ENCODE measurements at places on chromosomes 16 and 17. TPM values are rescaled to one million over a fixed set of nuclear protein-coding genes. Genes with fewer than 3 reads are reported as not detected.

Gene SDR42E2
- total RNA-seq = not detected

DNA sequence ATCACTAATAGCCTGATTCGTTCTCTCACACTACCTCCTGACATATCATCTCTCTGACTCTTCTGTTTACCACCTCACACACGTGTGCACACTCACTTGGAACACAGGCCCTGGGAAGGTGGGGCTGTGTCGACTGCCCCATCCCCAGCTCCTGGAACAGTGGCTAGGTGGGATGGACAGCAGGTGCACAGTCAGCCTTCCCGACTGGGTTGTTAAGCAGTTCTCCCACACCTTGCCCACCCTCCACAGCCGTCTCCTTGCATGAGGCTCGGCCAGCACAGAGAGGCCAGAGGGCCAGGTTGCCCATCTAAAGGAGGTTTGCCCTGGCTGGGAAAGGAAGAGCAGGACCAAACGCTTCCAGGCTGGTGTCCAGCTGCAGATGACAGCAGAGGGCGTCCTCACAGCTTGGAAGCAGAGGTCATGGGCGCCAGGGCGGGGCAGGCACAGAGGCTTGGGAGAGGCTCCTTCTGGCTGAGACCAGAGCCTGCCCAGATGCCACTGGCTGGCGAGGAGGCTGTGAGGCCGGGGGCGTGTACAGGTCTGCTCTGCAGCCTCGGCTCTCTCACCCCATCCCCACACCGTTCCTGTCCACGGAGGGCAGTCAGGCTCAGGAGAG, 92.8 kb downstream of the AMFR start:
- H3K27ac ChIP-seq = no peak overlapping the region
- no peak for DNase-seq
- H3K4me3 ChIP-seq = no peak overlapping the region

- peaks cover 9% of the 10 kb centered on the region for H3K36me3 ChIP-seq
- peaks cover 10% of the 10 kb centered on the region for H3K4me1 ChIP-seq
- peak within 1 kb of the TSS; percentile 61 for H3K27ac ChIP-seq
- peak; percentile 35 for DNase-seq
- H3K4me3 ChIP-seq = peak within 1 kb of the TSS; percentile 84
These were observed at the start of gene ULK2 for GRCh38 chr17:19867329-19868078. Gene ULK2, minus strand, starts transcription at chr17:19867936. Its CDS starts 519 bp downstream, at chr17:19867417.

DNA sequence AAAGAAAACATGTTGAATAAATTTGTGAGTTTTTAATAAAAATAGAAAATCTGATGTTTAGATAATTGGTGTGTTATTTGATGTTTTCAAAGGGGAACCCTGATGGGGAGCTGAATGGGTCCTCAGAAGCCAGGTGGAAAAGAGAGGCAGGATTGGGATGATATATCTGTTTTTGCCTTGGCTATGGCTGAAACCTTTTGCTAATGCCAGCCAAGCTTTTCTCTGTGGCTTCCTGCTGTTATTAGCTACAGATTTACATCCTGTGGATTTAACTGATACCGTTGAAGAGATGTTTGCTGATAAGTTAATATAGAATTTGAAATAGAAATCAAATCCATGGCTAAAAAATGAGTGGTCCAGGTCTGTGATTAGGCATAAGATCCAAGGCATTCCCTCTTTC, 4.2 kb upstream of the AATF start:
- peaks cover 3% of the 10 kb centered on the region for H3K36me3 ChIP-seq
- H3K27me3 ChIP-seq = peaks cover 72% of the 10 kb centered on the region
- no peak overlapping the region for H3K4me3 ChIP-seq
- H3K4me1 ChIP-seq = peaks cover 30% of the 10 kb centered on the region
- DNase-seq = no peak

Gene KRT33A
- total RNA-seq = not detected

DNA sequence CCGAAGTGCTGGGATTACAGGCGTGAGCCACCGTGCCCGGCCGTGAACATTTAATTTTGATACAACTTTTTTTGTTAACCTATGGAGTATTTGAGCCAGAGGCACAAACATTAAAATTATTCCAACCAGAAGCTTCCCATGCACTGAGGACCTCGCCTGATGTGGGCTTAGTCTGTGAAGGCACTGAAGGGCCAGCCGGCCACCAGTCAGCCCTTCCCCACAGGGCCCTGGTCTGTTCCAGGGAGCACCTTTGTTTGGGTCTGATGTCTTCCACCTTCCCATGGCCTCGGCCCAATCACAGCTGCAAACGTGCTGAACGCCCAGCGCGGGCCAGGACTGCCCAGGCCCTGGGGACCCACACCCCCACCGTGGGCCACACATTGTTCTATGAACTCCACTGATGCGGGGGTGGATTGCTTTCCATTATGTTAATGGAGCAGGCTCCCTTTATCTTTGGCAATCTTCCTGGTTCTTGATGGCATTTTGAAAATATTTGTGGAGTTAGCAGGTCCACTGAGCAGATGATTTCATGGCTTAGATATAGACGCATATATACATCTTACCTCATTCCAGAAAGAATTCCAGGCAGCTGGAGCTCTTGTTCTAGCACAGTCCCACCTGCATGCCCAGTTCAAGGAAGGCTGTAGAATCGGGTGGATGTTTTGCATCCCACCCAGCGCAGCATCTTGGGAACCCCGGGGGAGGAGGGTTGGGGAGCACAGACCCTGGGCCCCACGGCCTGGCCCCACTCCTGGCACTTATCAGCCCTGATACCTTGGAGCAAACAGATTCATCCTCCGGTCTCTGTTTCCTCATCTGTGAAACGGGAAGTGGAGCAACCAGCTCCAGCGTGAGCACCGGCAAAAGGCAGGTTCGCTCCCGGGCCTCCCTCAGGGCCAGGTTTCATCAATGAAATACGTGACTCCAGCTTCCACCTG, 14.5 kb downstream of the SPIRE2 start:
- H3K4me3 ChIP-seq = no peak overlapping the region
- H3K27me3 ChIP-seq = peaks cover 3% of the 10 kb centered on the region
- H3K4me1 ChIP-seq = peaks cover 3% of the 10 kb centered on the region
- no peaks in the 10 kb centered on the region for H3K36me3 ChIP-seq
- no peak overlapping the region for H3K27ac ChIP-seq

Gene SLFN14
- total RNA-seq = 0.10 TPM

- H3K27ac ChIP-seq = no peak overlapping the region
- H3K4me1 ChIP-seq = no peaks in the 10 kb centered on the region
- H3K27me3 ChIP-seq = no peaks in the 10 kb centered on the region
- no peaks in the 10 kb centered on the region for H3K36me3 ChIP-seq
- DNase-seq = no peak
These were observed 19.9 kb upstream of the OSGIN1 start for GRCh38 chr16:83932955-83933673.

DNA sequence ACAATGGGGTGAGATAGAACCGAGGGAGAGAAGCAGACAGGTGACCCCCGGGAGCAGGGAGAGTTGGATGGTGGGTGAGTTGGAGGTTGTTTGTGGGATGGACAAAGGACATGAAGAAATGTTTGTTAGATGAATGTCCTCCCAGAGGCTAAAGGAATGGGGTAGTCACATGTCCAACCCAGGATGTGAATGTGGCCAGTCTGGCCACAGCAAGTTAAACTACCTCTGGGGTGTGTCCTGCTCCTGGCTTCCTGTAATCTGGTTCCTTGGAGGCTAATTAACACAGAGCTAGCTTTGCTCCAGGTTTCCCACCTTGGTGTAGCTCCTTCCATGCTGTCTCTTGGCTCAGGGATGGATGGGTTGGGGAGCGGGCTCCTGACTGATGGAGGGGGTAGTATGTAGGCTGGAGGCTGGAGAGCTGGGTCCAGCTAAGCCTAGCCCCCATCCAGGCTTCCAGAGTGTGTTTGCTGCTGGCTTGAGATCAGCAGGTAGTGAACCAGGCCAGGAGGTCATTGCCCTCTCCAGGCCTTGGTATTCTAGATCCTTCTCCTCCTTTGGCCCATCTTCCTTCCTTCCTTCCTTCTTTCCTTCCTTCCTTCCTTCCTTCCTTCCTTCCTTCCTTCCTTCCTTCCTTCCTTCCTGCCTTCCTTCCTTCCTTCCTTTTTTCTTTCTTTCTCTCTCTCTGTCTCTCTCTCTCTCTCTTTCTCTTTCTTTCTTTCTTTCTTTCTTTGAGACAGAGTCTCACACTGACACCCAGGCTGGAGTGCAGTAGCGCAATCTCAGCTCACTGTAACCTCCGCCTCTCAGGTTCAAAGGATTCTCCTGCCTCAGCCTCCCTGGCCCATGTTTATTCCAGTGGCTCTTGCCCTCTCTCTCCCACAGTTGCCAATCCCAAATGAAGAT, 28.0 kb upstream of the UBE2G1 start:
- no peak overlapping the region for H3K27ac ChIP-seq
- H3K4me1 ChIP-seq = peaks cover 25% of the 10 kb centered on the region
- no peaks in the 10 kb centered on the region for H3K36me3 ChIP-seq

DNA sequence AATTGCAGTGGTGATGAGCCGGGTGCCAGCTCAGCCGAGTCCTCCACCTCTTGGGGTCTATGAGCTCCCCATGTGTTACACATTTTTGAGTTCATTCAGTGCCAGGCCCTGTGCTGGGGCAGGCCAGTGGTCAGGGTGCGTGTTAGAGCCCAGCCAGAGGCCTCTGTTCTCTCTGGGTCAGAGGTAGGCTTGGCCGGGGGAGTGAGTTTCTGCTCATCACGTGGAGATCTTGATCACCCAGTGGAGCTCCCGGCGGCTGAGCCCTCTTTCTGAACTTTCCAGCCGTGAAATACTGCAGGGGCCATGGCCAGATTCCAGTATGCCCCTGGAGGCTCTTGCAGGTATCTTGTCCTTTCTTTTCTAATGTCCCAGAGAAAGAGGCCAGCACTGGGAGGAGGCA, 93.0 kb downstream of the RAP1GAP2 start:
- H3K27ac ChIP-seq = no peak overlapping the region
- H3K4me1 ChIP-seq = no peaks in the 10 kb centered on the region
- H3K4me3 ChIP-seq = no peak overlapping the region
- H3K36me3 ChIP-seq = no peaks in the 10 kb centered on the region

GRCh38 chr17:77315551-77316190, 174.9 kb downstream of the SEC14L1 start:
- H3K27me3 ChIP-seq = peaks cover 4% of the 10 kb centered on the region
- peaks cover 19% of the 10 kb centered on the region for H3K4me1 ChIP-seq
- peaks cover 2% of the 10 kb centered on the region for H3K36me3 ChIP-seq
- no peak for DNase-seq
- H3K27ac ChIP-seq = no peak overlapping the region

DNA sequence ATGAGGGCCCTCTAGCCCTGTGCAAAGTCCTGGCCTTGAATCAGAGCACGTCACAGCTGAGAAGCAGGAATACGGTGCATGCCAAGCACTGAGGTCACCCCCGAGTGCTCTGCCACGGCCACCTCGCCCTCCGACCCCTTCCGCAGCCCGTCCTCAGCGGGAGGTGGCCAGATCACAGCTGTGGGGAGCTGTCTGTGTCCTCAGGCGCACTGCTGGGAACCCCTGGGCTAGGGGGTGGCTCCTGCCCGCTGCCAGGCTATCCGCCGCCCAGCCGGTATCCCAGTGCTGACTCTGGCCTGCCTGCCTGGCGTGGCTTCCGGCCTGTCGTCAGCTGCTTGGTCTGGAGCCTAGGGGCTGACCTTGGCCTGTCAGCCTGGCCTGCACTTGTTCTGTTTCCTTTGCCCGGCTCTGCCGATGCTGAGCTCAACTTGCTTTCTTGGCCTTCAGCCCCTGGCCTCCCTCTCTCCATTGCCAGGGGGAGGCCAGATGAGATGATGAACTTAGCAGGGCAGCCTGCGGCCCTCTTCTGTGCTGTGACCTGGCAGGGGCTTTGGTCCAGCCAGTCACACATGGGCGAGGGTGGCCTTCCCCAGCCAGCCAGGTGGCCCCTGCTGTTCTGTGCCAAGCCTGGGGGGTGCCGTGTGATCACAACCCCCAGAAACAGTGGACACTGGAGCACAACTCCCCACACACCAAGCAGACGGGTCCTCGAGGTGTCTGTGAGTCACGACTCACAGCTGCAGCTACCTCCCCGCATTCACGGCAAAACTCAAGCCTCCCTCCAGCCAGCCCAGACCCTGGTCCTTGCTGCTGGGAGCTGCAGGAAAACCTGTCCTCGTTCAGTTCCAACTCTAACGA, 77.3 kb downstream of the ZDHHC7 start:
- H3K27me3 ChIP-seq = peaks cover 7% of the 10 kb centered on the region
- no peak for DNase-seq
- H3K36me3 ChIP-seq = no peaks in the 10 kb centered on the region
- H3K4me3 ChIP-seq = no peak overlapping the region
- no peaks in the 10 kb centered on the region for H3K4me1 ChIP-seq

Gene LGALS9B
- not detected for total RNA-seq

DNA sequence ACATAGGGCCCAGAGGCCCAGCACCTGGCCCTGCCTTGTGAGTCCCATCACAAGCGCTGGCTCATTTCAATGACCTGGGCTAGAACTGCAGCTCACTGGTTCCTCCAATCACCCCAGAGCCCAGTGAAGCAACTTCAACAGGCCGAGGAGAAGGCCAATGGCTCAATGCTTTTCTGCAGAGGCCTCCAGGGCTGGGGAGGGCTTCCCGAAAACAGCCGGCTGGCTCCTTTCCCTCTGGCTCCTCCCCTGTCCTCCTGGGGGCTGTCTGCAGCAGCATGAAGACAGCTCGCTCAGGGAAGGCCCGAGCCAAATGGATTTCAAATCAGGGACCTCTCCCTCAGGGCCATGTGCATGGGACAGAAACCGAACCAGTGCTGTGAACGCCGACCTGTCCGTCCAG, 121.6 kb downstream of the ZNF423 start:
- no peak for DNase-seq
- H3K27me3 ChIP-seq = no peaks in the 10 kb centered on the region
- no peak overlapping the region for H3K4me3 ChIP-seq

Gene CBX2
- 5.1 TPM for total RNA-seq

- no peak for DNase-seq
- H3K36me3 ChIP-seq = no peaks in the 10 kb centered on the region
- peaks cover 13% of the 10 kb centered on the region for H3K27me3 ChIP-seq
These were observed 54.5 kb downstream of the MRC2 start for GRCh38 chr17:62681939-62682381.

Gene PDILT
- not detected for total RNA-seq

- peaks cover 42% of the 10 kb centered on the region for H3K4me1 ChIP-seq
- H3K27ac ChIP-seq = no peak overlapping the region
- DNase-seq = no peak
- peaks cover 5% of the 10 kb centered on the region for H3K36me3 ChIP-seq
These were observed 79.7 kb downstream of the PLD6 start for GRCh38 chr17:17126131-17127110.

Gene KRTAP1-5
- not detected for total RNA-seq

DNA sequence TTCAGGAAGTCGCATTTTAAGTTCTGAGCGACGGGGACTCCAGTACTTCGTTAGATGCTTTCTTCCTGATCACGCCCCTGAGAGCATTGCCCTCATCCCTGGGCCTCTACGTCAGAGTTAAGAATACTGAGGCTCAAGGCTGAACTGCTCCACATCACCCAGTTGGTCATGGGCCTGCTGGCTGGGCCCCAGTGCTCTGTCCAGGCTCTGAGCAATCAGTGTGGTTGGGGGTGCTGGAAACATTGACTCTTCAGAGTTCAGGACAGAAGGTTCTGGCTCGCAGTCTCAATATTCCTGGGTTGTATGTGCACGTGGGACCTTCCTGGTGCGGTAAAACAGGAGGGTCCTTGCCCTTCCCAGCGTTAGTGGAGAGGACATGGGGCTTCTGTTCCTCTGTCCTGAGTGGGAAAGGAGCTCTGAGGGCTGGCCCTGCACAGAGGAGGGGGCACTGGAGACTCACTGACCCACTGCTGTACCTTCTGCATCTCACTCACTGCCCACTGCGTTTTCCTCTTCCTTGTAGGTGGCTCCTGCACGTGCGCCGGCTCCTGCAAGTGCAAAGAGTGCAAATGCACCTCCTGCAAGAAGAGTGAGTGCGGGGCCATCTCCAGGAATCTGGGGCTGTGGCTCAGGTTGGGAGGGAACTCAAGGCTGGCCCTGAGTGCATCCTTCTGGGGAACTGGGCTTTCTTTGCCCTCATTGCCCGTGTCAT, 518 bp downstream of the MT1E start:
- no peak for DNase-seq
- H3K36me3 ChIP-seq = no peaks in the 10 kb centered on the region
- H3K27me3 ChIP-seq = peaks cover 13% of the 10 kb centered on the region
- peak overlapping the region; percentile 92 for H3K4me3 ChIP-seq

Gene SULT1A1
- 8.4 TPM for total RNA-seq

Gene CES5A
- total RNA-seq = not detected

Gene HOXB7
- 0.51 TPM for total RNA-seq
